ENCODE measurements at places on chromosomes 2 and 18.

DNA sequence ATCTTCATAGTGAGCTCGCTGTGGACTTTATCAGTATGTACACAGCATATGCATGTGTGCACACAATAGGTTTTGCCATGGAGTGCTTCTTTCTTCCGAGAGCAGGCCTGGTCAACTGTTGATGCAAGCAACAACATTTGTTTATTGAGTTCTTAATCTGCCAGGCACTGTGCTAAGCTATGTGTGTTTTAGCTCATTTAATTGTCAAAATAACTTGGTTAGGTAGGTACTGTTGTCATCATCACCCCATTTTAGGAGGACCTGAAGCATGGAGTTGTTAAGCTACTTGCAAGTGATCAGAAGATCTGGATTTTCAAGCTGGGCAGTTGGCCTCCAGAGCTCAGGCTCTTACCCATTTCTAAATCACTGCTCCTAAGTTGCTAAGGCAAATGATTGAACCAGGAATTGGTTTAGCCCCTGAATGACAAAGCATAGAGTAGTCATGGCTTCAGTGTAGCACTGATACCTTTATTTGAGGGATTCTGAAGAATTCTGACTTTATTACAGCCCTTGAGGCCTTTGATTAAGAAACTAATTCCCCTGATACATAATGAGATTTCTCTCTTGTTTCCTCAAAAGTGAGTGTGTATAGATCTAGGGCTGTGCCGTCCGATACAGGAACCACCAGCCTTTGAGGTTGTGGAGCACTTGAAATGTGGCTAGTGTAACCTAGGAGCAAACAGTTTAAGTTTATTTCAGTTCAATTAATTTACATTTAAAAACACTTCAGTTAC, 132.9 kb downstream of the FMNL2 start:
- no peak for DNase-seq

- DNase-seq: no peak
Observed at GRCh38 chr2:128687565-128687964, 368.9 kb upstream of the HS6ST1 start.

- peak; percentile 94 for DNase-seq
Observed at GRCh38 chr2:200765139-200765951, 46.4 kb upstream of the BZW1 start.

- DNase-seq: no peak
Observed at GRCh38 chr2:239151201-239152131, 249.4 kb downstream of the HDAC4 start.

Data from RKO (cell line).